MCF 10A (cell line): ENCODE measurements at places on chromosomes 7 and 10. TPM values are rescaled to one million over a fixed set of nuclear protein-coding genes. Genes with fewer than 3 reads are reported as not detected.
A peak's percentile ranks its signal among the peaks of the same experiment; 100 is the strongest.

- H3K4me3 ChIP-seq, result no peak overlapping the region
- H3K27ac ChIP-seq, result no peak overlapping the region
- peaks cover 10% of the 10 kb centered on the region for H3K36me3 ChIP-seq
Measured at GRCh38 chr10:79250259-79250658, 97.0 kb upstream of the PPIF start.

TMEM273 gene
- total RNA-seq, result not detected in 2 replicates

DNA sequence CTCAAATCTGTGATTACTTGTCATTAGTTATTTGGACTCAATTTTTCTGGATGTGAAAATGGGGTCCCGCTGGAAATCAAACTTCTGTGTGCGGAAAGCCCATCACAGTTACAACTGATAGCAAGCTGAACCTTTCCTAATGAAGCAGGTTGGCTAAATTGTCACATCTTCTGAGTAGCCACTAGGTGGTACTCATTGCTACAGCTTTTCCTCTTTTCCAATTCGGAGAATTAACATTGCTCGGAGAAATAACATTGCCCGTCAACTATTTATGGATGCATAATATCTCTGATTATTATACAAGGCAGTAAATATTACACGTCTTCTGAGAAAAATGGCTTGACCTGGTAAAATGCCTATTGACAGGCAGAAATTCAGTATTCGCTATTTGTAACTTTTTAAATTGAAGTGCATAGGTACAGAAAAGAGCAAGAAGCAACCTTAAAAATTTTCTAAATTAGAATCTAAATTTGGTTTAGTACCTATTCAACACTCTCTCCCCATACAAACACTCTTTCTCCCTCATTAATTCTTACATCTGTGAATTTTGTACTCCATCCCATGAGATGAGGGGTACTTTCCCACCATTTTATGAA lies 17.3 kb upstream of the BLOC1S2 start:
- no peaks in the 10 kb centered on the region for H3K4me1 ChIP-seq
- H3K4me3 ChIP-seq, result no peak overlapping the region
- peak; percentile 14 for DNase-seq
- no peaks in the 10 kb centered on the region for H3K36me3 ChIP-seq

DNA sequence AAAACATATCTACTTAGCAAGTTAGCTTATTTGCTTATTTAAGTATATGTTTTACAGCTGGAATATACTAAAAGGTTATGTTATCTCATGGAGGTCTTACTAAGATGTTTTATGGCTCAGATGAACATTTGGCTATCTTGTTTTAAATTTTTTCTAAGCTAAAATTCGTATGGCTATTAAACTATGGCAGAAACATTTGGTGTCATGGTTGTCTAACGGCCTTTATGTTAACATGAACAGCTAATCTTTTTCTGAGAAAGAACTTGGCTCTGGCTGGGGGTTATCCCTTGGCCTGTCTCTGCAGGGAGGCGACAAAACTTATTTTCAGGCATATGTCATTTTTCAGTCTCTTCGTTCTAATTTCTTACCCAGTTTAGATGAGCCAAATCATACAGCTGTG lies 101.5 kb upstream of the MTPN start:
- H3K27me3 ChIP-seq, result peaks cover 24% of the 10 kb centered on the region
- no peaks in the 10 kb centered on the region for H3K4me1 ChIP-seq
- H3K27ac ChIP-seq, result no peak overlapping the region
- no peaks in the 10 kb centered on the region for H3K36me3 ChIP-seq
- H3K4me3 ChIP-seq, result no peak overlapping the region

DNA sequence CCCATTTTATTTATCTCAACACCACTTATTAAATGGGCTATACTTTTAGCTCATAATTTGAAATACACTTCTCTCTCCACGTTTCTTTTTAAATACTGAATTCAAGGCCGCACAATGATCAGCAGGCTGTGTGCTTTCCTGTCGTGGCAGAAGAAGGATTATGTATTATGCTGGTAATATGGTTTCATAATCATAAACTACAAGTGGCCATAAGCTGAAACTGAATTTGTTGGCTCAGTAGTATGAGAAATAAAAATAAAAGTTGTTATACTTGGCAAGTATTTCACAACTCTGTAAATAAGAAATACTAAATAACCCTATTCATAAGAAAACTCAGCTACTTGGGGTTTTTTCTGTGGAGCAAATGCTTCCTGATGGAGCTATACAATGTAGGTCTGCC lies 313.6 kb downstream of the DOCK4 start:
- no peaks in the 10 kb centered on the region for H3K27me3 ChIP-seq
- H3K36me3 ChIP-seq, result peaks cover 7% of the 10 kb centered on the region
- H3K4me3 ChIP-seq, result no peak overlapping the region
- H3K4me1 ChIP-seq, result no peaks in the 10 kb centered on the region
- no peak for DNase-seq

- peaks cover 35% of the 10 kb centered on the region for H3K27me3 ChIP-seq
- H3K4me1 ChIP-seq, result peaks cover 5% of the 10 kb centered on the region
- H3K4me3 ChIP-seq, result no peak overlapping the region
- H3K27ac ChIP-seq, result no peak overlapping the region
- DNase-seq, result peak; percentile 79
Measured at GRCh38 chr10:97072851-97073665, 112.7 kb downstream of the SLIT1 start.

GRCh38 chr7:25615593-25615992 lies 387.3 kb upstream of the NPVF start:
- H3K4me1 ChIP-seq, result no peaks in the 10 kb centered on the region
- H3K36me3 ChIP-seq, result no peaks in the 10 kb centered on the region
- DNase-seq, result no peak
- H3K4me3 ChIP-seq, result no peak overlapping the region
- H3K27me3 ChIP-seq, result peaks cover 60% of the 10 kb centered on the region

DNA sequence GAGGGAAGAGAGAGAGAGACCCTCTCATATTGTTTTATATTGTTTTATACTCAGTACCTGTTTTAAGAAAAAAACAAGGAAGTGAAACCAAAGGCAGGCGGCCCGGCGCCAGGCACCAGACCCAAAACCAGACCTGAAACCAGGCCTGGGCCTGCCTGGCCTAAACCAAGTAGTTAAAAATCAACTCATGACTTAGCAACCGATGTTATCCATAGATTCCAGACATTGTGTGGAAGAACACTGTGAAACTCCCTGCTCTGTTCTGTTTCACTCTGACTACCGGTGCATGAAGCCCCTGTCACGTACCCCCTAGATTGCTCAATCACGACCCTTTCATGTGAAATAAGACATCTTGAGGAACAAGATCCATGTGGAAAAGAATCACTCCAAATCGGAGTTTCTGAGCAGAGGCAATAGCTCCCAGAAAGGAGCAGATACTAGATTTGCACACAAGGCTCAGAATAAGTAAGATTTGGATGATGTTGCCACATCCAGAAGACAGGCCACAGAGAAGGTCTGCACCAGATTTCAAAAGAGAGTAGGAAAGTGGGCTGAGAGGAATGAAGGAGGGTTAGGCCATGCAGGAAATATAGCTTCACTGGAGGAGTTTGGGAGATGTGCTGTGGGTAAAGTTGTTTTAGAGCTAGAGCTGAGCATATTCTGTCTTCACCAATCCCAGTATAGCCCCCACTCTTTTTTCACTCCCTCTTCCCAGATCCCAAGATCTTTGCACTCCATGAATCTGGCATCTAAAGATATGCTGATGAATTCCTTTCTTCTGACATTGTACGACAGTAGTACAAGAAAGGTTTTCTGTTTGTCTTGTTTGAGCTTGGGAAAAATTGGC lies 8.8 kb upstream of the ZNF248 start:
- no peaks in the 10 kb centered on the region for H3K27me3 ChIP-seq
- H3K27ac ChIP-seq, result no peak overlapping the region
- no peaks in the 10 kb centered on the region for H3K36me3 ChIP-seq
- H3K4me3 ChIP-seq, result no peak overlapping the region
- H3K4me1 ChIP-seq, result no peaks in the 10 kb centered on the region

SLC26A3 gene
- total RNA-seq, result not detected in 2 replicates

ENKUR gene
- total RNA-seq, result 0.33 and 0.47 TPM in 2 replicates

AGAP5 gene
- total RNA-seq, result 16.0 and 17.3 TPM in 2 replicates

- peaks cover 10% of the 10 kb centered on the region for H3K4me1 ChIP-seq
- peak within 1 kb of the TSS; percentile 93 for H3K27ac ChIP-seq
- H3K27me3 ChIP-seq, result peaks cover 10% of the 10 kb centered on the region
- peak; percentile 98 for DNase-seq
Measured at GRCh38 chr7:100705753-100706671, at the start of gene POP7. Gene POP7, plus strand, starts transcription at chr7:100706121. Its CDS starts 710 bp downstream, at chr7:100706831.

- no peaks in the 10 kb centered on the region for H3K36me3 ChIP-seq
- H3K27me3 ChIP-seq, result peaks cover 43% of the 10 kb centered on the region
Measured at GRCh38 chr10:71009126-71009525, 120.8 kb upstream of the PCBD1 start.

- DNase-seq, result no peak
- no peak overlapping the region for H3K4me3 ChIP-seq
- H3K36me3 ChIP-seq, result no peaks in the 10 kb centered on the region
- no peak overlapping the region for H3K27ac ChIP-seq
Measured at GRCh38 chr7:81181066-81181465, 262.2 kb upstream of the SEMA3C start.

- peak overlapping the region; percentile 98 for H3K27ac ChIP-seq
Measured at GRCh38 chr7:118183428-118183785, 557 bp upstream of the LSM8 start.

DNA sequence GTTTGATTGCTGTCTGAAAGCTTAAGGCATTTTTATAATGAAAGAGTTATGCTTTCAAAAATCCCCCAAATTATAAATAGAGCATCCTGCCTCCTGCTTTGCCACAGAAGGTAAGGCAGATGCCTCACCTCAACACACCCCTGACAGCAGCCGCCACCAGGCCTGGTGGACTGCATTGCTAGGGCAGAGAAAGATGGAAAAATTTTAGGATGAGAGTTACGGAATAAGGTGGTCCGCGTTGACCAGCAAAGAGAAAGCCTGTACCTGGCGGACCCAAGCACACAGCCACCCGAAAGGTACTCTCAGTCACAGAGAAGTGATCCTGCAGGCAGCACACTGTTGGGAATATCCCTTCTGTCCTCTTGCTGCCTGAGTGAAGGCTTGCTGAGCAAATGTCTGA lies 360.4 kb upstream of the SHH start:
- no peaks in the 10 kb centered on the region for H3K4me1 ChIP-seq
- no peak for DNase-seq
- H3K27me3 ChIP-seq, result peaks cover 28% of the 10 kb centered on the region
- no peak overlapping the region for H3K4me3 ChIP-seq
- H3K27ac ChIP-seq, result no peak overlapping the region

- peak overlapping the region; percentile 38 for H3K4me3 ChIP-seq
- no peaks in the 10 kb centered on the region for H3K27me3 ChIP-seq
- H3K4me1 ChIP-seq, result peaks cover 30% of the 10 kb centered on the region
- peak overlapping the region; percentile 40 for H3K27ac ChIP-seq
Measured at GRCh38 chr7:12729112-12729511, 41.7 kb downstream of the ARL4A start.

- no peak for DNase-seq
- no peaks in the 10 kb centered on the region for H3K27me3 ChIP-seq
- H3K4me3 ChIP-seq, result no peak overlapping the region
- no peaks in the 10 kb centered on the region for H3K36me3 ChIP-seq
Measured at GRCh38 chr10:119373294-119374102, 166.1 kb downstream of the GRK5 start.

AKR1B15 gene
- total RNA-seq, result not detected in 2 replicates

HABP2 gene
- not detected in 2 replicates for total RNA-seq

- no peaks in the 10 kb centered on the region for H3K36me3 ChIP-seq
- H3K27ac ChIP-seq, result no peak overlapping the region
- H3K27me3 ChIP-seq, result peaks cover 10% of the 10 kb centered on the region
- peaks cover 8% of the 10 kb centered on the region for H3K4me1 ChIP-seq
- no peak for DNase-seq
- H3K4me3 ChIP-seq, result no peak overlapping the region
Measured at GRCh38 chr7:3924277-3924676, 623.2 kb downstream of the SDK1 start.

PRTFDC1 gene
- total RNA-seq, result not detected in 2 replicates

PLEKHS1 gene
- not detected in 2 replicates for total RNA-seq

ATRNL1 gene
- total RNA-seq, result not detected in 2 replicates

CC2D2B gene
- not detected in 2 replicates for total RNA-seq

DNA sequence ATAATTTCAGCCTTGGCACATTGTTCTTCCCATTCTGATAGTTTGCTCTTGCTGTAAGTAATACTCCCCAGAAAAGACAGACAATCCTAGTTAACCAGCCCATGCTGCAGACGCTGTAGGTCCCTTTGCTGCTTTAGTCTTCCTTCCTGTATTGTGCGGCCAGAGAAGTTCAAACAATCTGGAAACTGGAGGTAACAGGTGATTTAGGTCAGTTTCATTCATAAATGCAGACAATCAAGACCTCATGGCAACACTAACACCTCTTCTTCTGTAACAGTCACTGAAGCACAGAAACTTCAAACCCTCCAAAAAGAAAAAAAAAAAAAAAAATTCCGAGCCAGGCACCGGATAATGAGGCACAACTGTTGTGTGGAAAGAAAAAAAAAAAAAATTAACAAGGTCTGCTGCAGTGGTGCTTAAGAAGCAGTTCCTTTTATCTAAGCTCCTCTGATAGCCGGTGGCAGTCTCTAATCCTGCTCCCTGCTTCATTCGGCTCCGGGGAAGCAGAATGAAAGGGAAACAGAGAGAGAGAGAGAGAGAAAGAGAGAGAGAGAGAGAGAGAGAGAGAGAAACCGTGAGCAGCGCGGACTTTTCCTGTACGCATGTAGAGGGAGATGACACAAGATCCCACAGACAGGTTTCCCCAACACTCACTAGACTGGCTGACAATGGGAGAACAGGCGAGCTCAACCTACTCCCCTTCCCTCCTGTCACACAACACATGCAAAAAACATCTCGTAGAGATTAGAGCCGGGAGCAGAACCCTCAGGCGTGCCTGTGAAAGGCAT lies at the start of gene SEMA3A:
SEMA3A (minus strand) TSS at position 306 of the 788 bp plus-strand sequence; CDS start at position 103, 203 bp downstream.
- H3K36me3 ChIP-seq, result no peaks in the 10 kb centered on the region
- H3K27me3 ChIP-seq, result no peaks in the 10 kb centered on the region
- DNase-seq, result peak; percentile 70

TNPO3 gene
- total RNA-seq, result 42.3 and 44.2 TPM in 2 replicates
